SHP77 (cell line): ENCODE measurements at places on chromosomes 2 and 18.

GRCh38 chr2:4588606-4589005 lies 885.2 kb downstream of the DCDC2C start:
- DNase-seq = no peak

DNA sequence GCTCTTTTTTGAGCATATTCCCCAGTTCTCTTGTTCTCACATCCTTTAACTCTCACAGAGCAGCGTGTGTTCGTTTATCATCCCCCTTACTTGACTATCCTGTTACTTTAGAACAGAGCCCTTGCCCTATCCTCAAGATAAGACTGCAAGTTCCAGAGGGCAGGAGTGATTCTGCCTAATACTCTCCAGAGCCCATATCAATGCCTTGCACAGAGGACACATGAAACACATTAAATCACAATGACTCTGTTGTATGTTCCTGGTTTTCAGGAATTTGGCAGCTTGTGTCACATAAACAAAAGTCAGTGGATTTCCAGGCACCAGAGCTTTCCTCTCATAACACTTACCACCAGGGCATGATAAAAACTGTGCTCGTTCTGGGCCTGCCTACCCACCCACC lies 156.7 kb downstream of the RNF144A start:
- no peak for DNase-seq

DNA sequence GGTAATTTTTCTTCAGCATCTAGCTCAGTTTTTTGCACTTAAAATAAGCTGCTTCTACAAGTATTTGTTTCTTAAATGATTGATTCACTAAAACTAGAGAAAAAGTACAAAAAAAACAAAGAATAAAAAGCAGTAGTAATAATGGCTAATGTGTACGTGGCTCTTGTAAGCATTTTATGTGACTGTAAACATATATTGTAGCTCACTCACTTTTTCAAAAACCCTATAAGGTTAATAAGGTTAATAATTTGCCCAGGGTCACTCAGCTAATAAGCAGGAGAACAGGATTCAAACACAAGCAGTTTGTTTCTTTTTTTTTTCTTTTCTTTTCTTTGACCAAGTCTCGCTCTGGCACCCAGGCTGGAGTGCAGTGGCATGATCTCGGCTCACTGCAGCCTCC lies 67.5 kb downstream of the RMDN2 start:
- no peak for DNase-seq

DNA sequence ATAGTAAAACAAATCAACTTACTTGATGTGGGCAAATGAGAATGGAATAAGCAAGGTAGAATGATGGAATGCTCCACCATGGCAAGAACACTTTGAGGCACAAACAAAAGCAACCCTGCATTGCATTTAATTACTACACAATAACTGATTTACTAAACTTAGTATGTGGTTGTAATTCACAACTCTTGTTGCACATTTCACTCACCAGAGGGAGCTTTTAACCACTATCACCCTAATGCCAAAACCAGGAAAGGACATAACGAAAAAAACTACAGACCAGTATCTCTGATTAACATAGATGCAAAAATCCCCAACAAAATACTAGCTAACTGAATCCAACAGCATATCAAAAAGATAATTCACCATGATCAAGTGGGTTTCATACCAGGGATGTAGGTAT lies 659.8 kb downstream of the CPS1 start:
- no peak for DNase-seq

GRCh38 chr2:227406177-227407031 lies 18.7 kb upstream of the SCYGR1 start:
- DNase-seq = peak; percentile 76
